Fibroblast of upper back skin (primary cell): ENCODE measurements at places on chromosomes 4 and X.

- no peak for DNase-seq
Observed at GRCh38 chr4:72360075-72360474, 208.9 kb downstream of the ADAMTS3 start.

DNA sequence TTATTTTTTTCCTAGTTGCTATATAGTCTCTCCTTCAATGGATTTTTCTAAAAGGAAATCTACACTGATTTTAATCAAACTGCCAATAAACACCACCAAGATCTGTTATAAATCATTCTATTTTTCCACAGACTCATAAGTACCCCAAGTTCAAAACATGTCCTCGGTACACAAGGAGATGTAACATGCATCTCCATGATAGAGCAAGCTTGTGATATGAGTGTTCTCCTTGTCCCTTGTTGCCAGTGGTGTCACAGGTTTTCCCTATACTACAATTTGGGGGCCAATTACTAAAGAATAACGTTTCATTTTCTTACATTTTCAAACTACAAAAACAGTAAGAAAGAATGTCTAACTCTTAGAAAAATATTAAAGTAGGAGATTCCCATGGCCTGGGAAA, 491 bp downstream of the ARHGEF6 start:
- DNase-seq: no peak

DNA sequence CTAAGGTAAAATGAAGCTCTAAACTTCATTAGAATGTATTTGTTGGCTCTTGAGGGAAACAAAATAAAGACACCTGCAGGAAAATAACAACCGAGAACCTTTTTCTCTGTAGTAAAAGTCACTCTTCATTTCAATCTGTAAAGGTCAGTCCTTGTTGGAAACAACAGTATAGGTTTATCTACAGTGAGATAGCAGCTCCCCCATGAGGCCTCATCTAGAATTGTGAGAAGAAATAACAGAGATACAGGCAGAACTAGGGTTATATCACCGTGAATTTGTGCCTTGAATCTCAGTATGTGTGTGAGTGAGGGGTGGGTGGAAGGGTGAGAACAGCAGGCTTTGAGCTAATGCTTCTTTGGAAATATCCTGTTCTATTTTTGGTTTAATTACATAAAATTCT, 107.8 kb upstream of the FMR1 start:
- DNase-seq: peak; percentile 1

- no peak for DNase-seq
Observed at GRCh38 chr4:13168326-13168725, 315.8 kb downstream of the RAB28 start.

GRCh38 chrX:30971774-30972603, 82.9 kb upstream of the TAB3 start:
- peak; percentile 61 for DNase-seq
